B cell (primary cell): ENCODE measurements at places on chromosomes 2 and 18. TPM values are rescaled to one million over a fixed set of nuclear protein-coding genes. Genes with fewer than 3 reads are reported as not detected.

The RBM44 gene
- 1.2 and 1.3 TPM in 2 replicates for total RNA-seq

The SH2D6 gene
- total RNA-seq, result 1.1 and 1.6 TPM in 2 replicates

The APLF gene
- total RNA-seq, result 6.3 and 7.4 TPM in 2 replicates

The KATNAL2 gene
- total RNA-seq, result 1.8 and 3.1 TPM in 2 replicates

The MFF gene
- 70.4 and 75.2 TPM in 2 replicates for total RNA-seq

DNA sequence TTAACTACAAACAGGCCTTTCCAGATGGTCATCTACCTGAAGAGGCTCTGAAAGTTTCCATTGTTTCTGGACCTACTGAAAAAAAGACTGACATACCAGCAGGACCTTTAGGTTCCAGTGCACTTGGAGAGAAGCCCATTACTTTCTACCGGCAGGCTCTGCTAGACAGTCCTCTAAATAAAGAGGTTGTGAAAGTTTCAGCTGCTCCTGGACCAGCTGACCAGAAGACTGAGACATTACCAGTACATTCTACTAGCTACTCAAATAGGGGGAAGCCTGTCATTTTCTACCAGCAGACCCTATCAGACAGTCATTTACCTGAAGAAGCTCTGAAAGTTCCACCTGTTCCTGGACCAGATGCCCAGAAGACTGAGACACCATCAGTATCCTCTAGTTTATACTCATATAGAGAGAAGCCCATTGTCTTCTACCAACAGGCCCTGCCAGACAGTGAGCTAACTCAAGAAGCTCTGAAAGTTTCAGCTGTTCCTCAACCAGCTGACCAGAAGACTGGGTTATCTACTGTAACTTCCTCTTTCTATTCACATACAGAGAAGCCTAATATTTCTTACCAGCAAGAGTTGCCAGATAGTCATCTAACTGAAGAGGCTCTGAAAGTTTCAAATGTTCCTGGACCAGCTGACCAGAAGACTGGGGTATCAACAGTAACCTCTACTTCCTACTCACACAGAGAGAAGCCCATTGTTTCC lies 65.8 kb downstream of the ALMS1 start:
- H3K27me3 ChIP-seq, result no peaks in the 10 kb centered on the region
- peak; percentile 17 for DNase-seq
- no peaks in the 10 kb centered on the region for H3K36me3 ChIP-seq
- H3K4me1 ChIP-seq, result peaks cover 4% of the 10 kb centered on the region

DNA sequence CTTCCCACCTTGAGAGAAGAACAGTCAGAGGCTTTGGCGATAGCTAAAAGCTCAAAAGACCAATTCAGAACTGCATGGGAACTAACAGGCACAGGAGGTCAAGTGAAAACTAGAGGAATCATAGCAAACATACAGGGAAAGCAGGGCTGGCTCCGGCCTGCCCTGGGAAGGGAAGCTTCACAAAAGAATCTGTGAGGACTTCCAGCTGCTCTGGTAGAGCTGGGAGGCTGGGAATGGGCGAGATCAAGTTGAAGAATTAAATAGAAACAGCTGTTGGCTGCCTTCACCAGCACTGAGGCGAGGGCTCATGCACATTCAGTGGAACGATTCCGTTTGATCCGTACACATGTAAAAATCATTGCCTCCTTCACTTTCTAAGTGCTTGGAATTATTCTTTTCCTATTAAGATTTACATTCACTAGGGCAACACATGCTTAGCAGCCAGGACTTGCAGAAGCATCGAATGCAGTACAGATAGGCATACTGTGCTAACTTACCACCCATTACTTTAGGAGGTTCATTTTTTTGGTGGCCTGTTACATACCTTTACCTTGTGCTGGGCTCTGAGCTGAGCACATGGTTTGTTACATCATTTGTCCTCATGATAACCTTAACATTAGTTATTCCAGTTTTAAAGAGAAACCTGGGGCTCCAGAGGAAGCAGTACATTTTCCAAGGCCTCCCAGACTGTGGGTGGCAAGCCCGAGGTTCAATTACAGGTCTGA lies 125.4 kb upstream of the RNF152 start:
- no peaks in the 10 kb centered on the region for H3K36me3 ChIP-seq
- DNase-seq, result no peak
- H3K27ac ChIP-seq, result no peak overlapping the region
- H3K4me1 ChIP-seq, result no peaks in the 10 kb centered on the region
- H3K27me3 ChIP-seq, result no peaks in the 10 kb centered on the region

- H3K27ac ChIP-seq, result no peak overlapping the region
- peaks cover 8% of the 10 kb centered on the region for H3K4me1 ChIP-seq
- no peaks in the 10 kb centered on the region for H3K27me3 ChIP-seq
- DNase-seq, result no peak
- no peak overlapping the region for H3K4me3 ChIP-seq
These were observed 448.7 kb upstream of the TCF4 start for GRCh38 chr18:56036741-56037140.

DNA sequence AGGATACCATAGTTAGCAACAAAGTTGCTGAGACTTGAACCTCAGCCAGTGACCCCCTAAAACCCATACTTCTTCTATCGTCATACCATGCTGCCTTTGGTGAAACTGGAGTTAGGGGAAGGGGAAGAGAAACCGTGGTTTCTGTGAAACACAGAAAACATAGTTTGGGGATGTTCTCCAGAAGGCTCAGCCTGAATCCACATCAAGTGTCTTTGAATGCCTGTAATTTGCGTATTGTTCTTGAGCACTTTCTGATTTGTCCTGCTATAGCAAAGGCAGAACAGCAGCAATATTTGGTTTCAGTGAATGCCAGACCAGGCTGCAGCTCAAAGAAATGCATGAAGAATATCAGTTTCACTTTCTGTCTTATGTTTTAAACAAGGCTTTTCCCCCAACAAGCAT lies 258.7 kb downstream of the TTC32 start:
- H3K36me3 ChIP-seq, result no peaks in the 10 kb centered on the region
- DNase-seq, result no peak
- H3K4me3 ChIP-seq, result no peak overlapping the region
- H3K4me1 ChIP-seq, result no peaks in the 10 kb centered on the region

DNA sequence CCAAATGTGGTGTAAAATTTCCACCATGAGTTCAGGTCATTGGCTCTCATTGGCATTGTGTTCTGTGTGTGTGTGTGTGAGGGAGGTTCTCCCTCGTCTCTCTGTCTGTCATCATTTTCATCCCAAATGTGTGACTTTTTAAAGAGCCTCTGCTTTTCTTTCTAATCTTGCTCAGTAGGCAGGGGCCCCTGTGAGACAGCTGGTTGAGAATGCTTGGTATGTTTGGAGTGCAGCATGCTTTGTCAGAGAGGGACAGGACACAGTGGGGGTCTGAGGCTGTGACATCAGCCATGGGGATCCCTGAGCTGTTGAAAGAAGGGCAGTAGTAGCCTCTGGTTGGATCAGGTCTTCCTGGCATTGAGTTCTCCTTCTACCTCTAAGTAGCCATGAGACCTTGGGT lies 10.6 kb downstream of the PTPRM start:
- no peak overlapping the region for H3K4me3 ChIP-seq
- no peak for DNase-seq
- no peaks in the 10 kb centered on the region for H3K4me1 ChIP-seq
- H3K27me3 ChIP-seq, result no peaks in the 10 kb centered on the region
